ENCODE measurements at places on chromosomes 13 and 19.

GRCh38 chr19:7513809-7514642 lies 1.9 kb upstream of the ZNF358 start:
- DNase-seq: no peak

GRCh38 chr13:22227895-22228294 lies 557.0 kb downstream of the FGF9 start:
- DNase-seq: no peak

- DNase-seq: no peak
Measured at GRCh38 chr13:40194224-40194806, 472.1 kb downstream of the FOXO1 start.

DNA sequence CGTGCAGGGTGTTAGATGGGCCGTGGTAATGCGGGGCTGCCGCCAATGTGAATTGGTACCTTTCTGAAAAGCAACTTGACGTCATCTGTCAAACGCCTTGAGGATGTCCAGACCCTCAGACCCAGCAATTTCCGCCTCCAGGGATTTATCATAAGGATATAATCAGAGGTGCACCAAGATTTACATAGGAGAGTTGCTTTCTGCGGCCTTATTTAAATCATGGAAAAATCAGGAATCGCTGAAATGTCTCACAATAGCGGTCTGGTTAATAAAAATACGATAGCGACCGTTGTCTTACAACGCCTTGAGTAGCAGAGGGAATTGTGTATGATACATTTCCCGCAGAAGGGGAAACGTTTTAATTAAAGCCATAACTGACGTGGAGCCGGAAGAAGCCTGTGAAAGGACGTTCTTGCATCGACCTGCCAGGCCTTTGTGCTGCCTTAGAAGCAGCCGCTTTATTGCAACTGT lies 32.3 kb upstream of the NDUFS7 start:
- no peak for DNase-seq

DNA sequence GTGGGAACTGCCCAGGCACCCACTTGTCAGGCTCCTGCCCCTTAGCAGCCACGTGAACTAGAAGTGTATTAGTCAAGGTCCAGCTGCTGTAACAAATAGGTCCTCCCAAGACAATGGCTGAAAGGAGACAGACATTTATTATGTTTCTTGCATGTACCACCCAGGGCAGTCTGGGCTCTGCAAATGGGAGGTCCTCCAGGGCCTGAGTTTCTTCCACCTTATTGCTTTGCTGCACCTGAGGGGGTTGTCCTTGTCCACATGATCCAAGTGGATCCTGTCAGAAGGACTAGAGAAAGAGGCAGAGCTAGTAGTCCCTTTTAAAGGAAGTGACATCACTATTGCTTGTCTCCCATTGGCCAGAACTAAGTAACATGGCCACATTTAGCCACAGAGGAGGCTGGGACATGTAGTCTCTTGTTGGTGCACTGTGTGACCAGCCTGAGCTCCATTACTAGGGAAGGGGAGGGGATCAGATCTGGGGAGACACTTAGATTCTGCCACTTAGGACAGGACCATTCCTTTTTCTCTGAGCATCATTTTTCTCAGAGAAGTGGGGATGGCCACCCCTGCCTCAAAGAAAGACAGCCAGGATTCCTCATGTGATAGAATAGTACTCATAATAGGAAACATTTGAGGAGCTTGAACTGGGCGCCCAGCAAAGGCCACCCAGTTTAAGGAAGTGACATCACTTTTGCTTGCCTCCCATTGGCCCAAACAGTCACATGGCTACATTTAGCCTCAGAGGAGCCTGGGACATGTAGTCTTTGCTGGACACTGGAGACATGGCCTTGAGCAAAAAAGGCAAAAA lies 15.1 kb downstream of the CC2D1A start:
- DNase-seq: peak; percentile 79

DNA sequence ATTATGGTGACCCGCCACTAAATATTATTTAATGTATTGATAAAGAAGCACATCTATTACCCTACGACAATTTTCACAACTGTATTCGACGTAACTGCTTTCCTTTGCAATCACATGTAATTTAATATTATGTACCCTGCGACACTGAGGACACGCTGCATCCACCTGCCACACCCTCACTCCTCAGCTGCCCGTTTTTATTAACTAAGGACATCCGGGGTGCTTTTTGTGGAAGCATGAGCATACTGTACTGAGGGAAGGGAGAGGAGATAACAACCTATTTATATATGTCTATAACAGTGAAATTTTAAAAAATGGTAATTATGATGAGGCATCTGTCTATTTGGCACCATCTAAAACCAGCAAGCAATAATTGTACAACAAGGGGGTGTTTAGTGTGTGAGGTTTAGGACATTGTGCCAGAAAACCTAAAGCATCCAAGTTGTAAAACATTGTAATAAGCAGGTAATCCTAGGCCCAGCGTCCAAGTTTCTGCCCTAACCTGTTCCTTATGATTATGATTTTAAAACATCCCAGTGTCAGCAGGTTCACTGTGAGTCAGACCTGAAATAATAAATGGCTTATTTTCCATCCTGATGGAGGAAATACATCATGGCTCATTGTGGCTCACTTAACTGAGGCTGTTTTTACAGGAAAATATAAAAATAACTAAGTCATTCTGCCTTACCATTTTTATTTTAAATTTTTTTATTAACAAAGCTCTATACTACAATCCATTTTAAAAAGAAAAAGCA lies 56.3 kb downstream of the FOXO1 start:
- peak; percentile 48 for DNase-seq

- no peak for DNase-seq
Measured at GRCh38 chr13:51318015-51318414, 21.5 kb upstream of the SERPINE3 start.

DNA sequence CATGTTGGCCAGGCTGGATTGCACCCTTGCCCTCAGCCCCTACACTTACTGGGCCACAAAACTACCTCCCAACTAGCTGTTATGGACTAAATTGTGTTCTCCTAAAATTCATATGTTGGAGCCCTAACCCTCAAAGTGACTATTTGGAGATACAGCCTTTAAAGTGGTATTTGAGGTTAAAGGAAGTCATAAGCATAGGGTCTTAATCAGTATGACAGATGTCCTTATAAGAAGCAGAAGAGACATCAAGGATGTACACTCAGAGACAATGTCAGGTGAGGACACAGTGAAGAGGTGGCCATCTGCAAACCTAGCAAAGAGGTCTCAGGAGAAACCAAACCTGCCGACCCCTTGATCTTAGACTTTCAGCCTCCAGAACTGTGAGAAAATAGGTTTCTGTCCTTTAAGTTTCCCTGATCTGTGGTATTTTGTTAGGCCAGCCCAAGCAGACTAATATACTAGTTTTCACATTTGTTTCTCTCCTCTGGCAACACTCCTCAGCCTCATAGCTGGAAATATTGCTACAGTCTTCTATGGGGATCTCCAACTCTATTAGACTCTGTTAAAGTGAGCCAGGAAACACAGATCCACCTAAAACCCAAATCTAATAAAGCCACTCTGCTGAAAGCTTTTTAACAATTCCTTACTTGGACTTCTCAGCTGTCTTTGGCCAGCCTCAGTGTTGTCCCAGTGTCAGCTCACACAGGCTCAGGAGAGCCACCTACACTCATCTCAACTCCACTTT lies 256.5 kb downstream of the TBC1D4 start:
- no peak for DNase-seq

- no peak for DNase-seq
Measured at GRCh38 chr13:22880741-22881720, 299.7 kb upstream of the SGCG start.

DNA sequence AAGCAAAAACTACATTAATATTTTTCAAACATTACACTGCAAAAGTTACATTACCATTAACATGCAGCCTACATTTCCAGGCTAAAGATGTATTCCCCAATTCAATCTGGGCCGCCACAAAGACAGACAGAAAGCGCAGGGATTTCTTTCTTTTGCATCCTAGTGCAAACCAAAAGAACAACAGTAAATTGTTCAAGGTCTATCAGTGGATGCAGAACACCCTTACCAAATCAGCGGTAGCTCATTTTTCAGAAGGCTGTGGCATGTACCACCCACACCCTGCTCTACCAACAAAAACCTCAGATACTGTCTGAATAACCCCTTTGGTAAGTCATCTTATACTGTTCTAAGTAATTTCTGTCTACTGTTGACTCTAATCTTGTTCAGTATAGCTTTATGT lies 3.6 kb downstream of the TPT1 start:
- no peak for DNase-seq

GRCh38 chr13:64716936-64717335 lies 2513.2 kb downstream of the PCDH9 start:
- DNase-seq: no peak

- peak; percentile 61 for DNase-seq
Measured at GRCh38 chr13:35723821-35724220, 247.3 kb upstream of the MAB21L1 start.
